ENCODE measurements at places on chromosomes 6 and 20. TPM values are rescaled to one million over a fixed set of nuclear protein-coding genes. Genes with fewer than 3 reads are reported as not detected.

DNA sequence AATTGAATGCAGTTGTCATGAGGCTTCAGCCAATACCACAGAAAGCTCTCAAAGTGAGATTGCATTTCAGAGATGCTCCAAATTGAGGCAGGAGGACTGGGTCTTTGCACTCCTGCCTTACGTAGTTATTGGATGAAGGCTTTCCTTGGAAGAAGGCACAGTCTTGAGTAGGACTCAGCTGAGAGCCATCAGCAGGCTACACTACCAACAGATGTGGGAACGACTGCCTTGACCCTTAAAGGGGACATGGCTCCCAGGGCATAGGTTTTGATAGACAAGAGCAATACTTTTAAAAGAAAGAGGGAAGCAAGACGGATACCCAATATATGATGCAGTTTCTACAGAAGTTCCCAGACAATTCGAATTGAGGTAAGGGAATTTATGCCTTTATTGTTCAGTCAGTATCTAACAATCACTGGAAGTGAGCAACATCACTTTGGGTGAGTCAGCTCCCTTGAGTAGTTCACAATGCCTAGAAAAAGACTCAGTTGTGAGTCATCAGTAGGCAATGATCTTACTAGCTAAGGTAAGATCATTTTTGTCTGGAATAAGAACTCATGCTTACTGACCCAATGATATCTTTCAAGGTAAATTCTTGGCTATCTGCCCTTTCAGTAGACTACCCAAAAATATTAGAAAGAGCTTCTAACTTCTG is 390.8 kb downstream of the GJA1 start:
- no peaks in the 10 kb centered on the region for H3K36me3 ChIP-seq
- H3K27ac ChIP-seq = no peak overlapping the region
- no peak overlapping the region for H3K4me3 ChIP-seq
- no peak for DNase-seq
- peaks cover 2% of the 10 kb centered on the region for H3K4me1 ChIP-seq
- no peaks in the 10 kb centered on the region for H3K27me3 ChIP-seq

- peaks cover 42% of the 10 kb centered on the region for H3K4me1 ChIP-seq
- DNase-seq = no peak
- no peak overlapping the region for H3K4me3 ChIP-seq
- H3K27me3 ChIP-seq = no peaks in the 10 kb centered on the region
Measured at GRCh38 chr6:127273499-127273898, 6.8 kb downstream of the RNF146 start.

DNA sequence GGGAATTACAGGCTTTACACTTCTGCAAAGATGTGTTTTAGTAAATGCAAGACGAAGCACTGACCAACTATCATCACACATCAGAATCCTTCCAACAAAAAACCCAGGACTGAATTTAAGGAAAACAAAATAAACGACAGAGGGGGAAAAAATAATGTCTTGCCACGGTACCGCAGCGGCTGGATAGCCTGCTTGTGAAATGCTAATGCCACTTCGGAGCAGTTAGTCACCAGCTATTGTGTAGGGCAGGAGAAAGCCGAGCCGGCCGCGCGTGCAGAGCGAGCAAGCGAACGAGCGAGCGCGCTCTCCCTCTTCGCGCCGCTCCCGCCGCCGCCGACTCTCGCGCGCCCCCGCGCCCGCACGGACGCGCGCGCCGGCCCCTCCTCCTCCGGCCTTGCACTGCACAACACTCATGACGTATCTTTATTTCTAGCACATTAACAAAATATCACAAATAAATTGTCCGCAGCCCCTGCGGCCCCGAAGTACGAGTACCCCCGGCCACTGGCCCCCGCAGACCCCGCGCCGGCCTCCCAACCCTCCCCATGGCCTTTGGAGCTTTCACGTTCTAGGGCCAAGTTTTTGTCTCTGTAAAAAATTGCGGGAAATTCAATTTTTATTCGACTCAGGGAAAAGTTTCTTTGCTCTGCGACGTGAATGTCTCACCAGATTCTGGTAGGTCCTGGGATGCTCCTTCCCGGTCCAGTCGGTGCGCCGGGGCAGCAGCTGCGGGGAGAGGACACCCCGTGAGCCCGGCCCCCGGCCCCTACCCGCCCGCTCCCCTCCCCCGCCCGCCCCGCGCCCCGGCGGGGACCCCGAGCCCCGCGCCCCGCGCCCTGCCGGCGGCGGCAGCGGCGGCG is 1.0 kb downstream of the PHIP start:
- peaks cover 47% of the 10 kb centered on the region for H3K4me1 ChIP-seq
- H3K27me3 ChIP-seq = peaks cover 3% of the 10 kb centered on the region
- peak overlapping the region; percentile 94 for H3K27ac ChIP-seq
- peaks cover 22% of the 10 kb centered on the region for H3K36me3 ChIP-seq
- peak overlapping the region; percentile 85 for H3K4me3 ChIP-seq

Gene PRSS35
- not detected for total RNA-seq

DNA sequence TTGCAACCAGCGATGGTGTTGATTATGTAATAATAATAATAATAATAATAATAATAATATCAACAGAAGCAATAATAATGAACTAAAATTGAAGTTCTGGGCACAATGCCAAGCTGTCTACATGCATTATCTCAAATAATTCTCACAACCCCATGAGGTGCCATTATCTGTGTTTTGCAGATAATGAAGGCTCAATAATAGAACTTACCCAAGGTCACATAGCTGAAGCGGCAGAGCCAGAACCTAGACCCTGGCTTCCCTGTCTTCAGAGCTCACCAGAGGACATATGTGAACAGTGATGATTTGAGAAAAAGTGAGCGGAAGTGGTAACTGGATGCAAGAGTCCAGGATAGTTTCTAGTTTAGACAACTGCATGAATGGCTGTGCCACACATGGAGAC is 91.0 kb downstream of the HIVEP1 start:
- peaks cover 27% of the 10 kb centered on the region for H3K36me3 ChIP-seq
- H3K4me3 ChIP-seq = no peak overlapping the region
- H3K27me3 ChIP-seq = no peaks in the 10 kb centered on the region
- H3K4me1 ChIP-seq = peaks cover 34% of the 10 kb centered on the region
- H3K27ac ChIP-seq = no peak overlapping the region

Gene CSNK2A1
- 179 TPM for total RNA-seq

GRCh38 chr6:138671351-138671750 is 102.2 kb upstream of the CCDC28A start:
- no peaks in the 10 kb centered on the region for H3K36me3 ChIP-seq
- no peak overlapping the region for H3K4me3 ChIP-seq
- H3K4me1 ChIP-seq = no peaks in the 10 kb centered on the region
- DNase-seq = no peak
- H3K27ac ChIP-seq = no peak overlapping the region

Gene GGTLC1
- not detected for total RNA-seq

Gene SMIM8
- 10.1 TPM for total RNA-seq

- H3K27me3 ChIP-seq = peaks cover 58% of the 10 kb centered on the region
- H3K4me3 ChIP-seq = peak overlapping the region; percentile 68
- peaks cover 21% of the 10 kb centered on the region for H3K4me1 ChIP-seq
- H3K27ac ChIP-seq = no peak overlapping the region
- H3K36me3 ChIP-seq = no peaks in the 10 kb centered on the region
- DNase-seq = peak; percentile 37
Measured at GRCh38 chr20:32019156-32019510, 8.9 kb downstream of the CCM2L start.

- peak; percentile 82 for DNase-seq
- H3K36me3 ChIP-seq = peaks cover 22% of the 10 kb centered on the region
- no peak overlapping the region for H3K27ac ChIP-seq
- no peaks in the 10 kb centered on the region for H3K27me3 ChIP-seq
Measured at GRCh38 chr6:33771146-33772081, 17.5 kb downstream of the LEMD2 start.

GRCh38 chr6:36805917-36806316 is 33.3 kb downstream of the CPNE5 start:
- no peak overlapping the region for H3K4me3 ChIP-seq
- H3K4me1 ChIP-seq = no peaks in the 10 kb centered on the region

DNA sequence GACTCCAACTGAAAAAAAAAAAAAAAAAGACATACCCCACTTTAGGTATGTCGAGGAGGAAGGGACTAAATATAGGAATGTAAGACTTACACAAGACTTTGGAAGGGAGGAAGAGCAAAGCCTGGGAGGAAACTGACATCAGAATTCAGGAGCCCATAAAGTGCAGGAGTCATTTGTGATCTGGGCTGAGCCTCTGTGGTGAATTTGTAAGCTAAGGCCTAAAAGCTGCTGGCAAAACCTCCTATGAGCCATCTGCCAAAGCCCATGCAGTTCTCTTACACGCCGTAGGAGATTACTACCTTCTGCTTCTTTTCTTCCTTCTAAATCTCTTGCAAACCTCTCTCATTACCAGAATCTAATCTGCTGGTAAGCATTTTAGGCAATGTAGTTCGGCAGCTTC is 52.0 kb upstream of the THEMIS start:
- no peak for DNase-seq
- H3K36me3 ChIP-seq = peaks cover 3% of the 10 kb centered on the region
- peaks cover 52% of the 10 kb centered on the region for H3K4me1 ChIP-seq
- H3K27me3 ChIP-seq = no peaks in the 10 kb centered on the region

Gene RIMS1
- not detected for total RNA-seq

GRCh38 chr20:6767536-6768227 is at the start of gene BMP2:
TSS of gene BMP2 (plus strand) at chr20:6767686. CDS start at chr20:6770127, 2,441 bp downstream.
- no peak within 1 kb of the TSS for H3K27ac ChIP-seq
- no peaks in the 10 kb centered on the region for H3K36me3 ChIP-seq
- peak; percentile 31 for DNase-seq

DNA sequence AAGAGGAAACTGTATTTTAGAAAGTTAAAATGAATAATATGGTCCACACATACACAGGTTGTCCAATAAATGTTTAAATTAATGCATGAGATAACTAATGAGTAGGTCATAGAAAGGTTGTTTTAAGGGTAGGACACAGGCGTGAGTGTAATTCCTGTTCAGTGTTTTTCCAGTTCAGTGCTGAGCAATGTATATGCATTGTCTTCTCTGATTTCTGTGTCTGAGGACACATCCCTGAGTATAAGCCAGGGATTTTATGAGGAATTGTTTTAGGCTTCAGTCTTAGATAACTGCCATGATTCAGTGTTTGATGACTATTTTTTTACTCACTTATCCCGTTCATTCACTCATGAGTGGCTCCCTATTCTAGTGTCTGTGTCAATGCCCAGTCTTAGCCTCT is 298.5 kb upstream of the TBX18 start:
- H3K27ac ChIP-seq = no peak overlapping the region
- no peaks in the 10 kb centered on the region for H3K36me3 ChIP-seq
- H3K4me1 ChIP-seq = no peaks in the 10 kb centered on the region
- no peak overlapping the region for H3K4me3 ChIP-seq
- DNase-seq = no peak

Gene PKIB
- 2.5 TPM for total RNA-seq

- H3K36me3 ChIP-seq = no peaks in the 10 kb centered on the region
- no peak for DNase-seq
- no peak overlapping the region for H3K4me3 ChIP-seq
- peaks cover 3% of the 10 kb centered on the region for H3K27me3 ChIP-seq
- H3K4me1 ChIP-seq = no peaks in the 10 kb centered on the region
- H3K27ac ChIP-seq = no peak overlapping the region
Measured at GRCh38 chr20:46215913-46216707, 92.2 kb downstream of the CDH22 start.

GRCh38 chr6:135600086-135600702 is 102.7 kb upstream of the AHI1 start:
- peaks cover 16% of the 10 kb centered on the region for H3K4me1 ChIP-seq
- no peak overlapping the region for H3K27ac ChIP-seq
- no peak for DNase-seq
- no peaks in the 10 kb centered on the region for H3K27me3 ChIP-seq
- no peaks in the 10 kb centered on the region for H3K36me3 ChIP-seq
- no peak overlapping the region for H3K4me3 ChIP-seq

DNA sequence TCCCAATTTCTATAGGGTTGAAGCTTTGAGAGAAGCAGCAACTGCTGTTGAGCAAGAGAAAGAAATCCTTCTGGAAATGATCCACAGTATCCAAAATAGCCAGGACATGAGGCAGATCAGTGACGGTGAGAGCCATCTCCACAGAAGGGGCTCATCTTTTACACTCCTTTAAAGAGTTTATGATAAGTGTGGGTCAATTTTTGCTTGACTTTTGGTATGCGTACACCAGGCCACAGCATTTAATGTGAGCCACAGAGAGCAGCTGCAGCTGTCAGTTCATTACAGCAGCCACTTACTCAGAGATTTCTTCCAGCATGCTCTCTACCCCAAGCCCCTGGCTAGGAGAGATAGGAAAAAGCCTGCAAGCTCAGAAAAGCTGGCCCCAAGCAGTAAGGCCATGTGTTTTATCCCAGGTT is 9.9 kb downstream of the BAG2 start:
- H3K36me3 ChIP-seq = peaks cover 44% of the 10 kb centered on the region
- H3K4me1 ChIP-seq = no peaks in the 10 kb centered on the region
- peak overlapping the region; percentile 65 for H3K27ac ChIP-seq
- no peak overlapping the region for H3K4me3 ChIP-seq

GRCh38 chr6:133183691-133184090 is 57.5 kb upstream of the EYA4 start:
- H3K4me3 ChIP-seq = no peak overlapping the region
- peaks cover 3% of the 10 kb centered on the region for H3K27me3 ChIP-seq
- H3K4me1 ChIP-seq = no peaks in the 10 kb centered on the region
- H3K27ac ChIP-seq = no peak overlapping the region

DNA sequence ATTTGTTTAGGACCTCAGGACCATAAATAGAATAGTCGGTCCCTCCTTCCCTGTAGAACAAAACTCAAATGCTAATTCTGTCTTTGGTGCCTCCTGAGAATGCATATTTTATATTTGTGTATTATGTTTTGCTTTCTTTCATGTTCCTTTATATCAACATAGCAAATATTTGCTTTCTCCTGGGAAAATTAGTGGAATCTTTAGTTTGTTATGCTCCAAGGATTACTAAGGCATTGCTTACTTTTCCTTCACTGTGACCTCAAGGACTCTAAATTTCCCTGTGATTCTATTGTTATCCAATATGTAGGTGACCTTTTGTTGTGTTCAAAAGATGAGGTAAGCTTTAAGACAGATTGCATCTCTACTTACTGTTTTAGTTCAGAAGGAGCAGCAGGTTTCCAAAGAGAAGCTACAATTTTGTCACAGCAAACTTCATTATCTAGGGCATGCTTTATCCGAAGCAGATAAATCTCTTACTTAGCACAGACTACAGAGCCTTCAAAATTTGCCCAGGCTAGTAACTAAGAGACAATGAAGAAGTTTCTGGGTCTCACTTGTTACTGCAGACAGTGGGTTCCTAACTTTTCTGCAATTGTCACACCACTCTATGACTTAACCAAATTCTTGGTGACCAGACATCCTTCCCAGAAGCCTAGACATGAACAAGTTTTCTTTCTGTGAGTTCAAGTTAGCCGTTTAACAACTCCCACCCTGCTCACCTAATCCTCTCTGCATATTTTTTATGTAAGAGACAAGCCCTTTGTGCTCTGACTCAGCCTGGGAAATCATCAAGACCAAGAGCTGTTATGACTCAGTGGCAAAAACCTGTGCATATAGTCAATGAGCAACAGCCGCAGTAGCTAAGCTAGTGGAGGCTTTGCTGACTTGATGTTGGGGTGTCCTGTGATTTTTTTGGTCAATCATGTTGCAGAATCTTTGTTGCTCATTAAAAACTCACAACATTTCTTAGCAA is 378.8 kb downstream of the QKI start:
- H3K4me3 ChIP-seq = no peak overlapping the region
- no peak overlapping the region for H3K27ac ChIP-seq
- H3K27me3 ChIP-seq = peaks cover 26% of the 10 kb centered on the region
- no peaks in the 10 kb centered on the region for H3K36me3 ChIP-seq

- no peak for DNase-seq
- no peaks in the 10 kb centered on the region for H3K36me3 ChIP-seq
- no peak overlapping the region for H3K27ac ChIP-seq
- H3K27me3 ChIP-seq = no peaks in the 10 kb centered on the region
Measured at GRCh38 chr20:6855796-6856195, 88.3 kb downstream of the BMP2 start.
